ENCODE measurements at places on chromosomes 6 and 20.

DNA sequence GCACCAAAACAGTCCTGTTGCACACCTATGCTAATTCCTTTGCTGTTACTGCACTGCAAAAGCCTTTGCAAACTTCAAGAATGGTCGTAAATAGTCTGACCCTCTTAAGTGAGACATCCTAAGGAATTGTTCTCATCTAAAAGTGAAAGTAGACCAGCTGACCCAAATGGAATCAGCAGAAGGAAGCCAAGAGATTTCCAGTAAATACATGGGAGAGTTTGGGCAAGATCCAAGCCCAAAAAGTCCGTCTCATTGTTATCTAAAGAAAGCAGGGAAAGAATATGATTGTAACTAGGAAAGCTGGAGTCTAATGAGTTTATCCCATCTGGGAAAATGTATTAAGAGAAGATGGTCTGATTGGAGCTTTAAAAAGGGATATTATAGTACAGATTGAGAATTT is 43.0 kb upstream of the HIVEP1 start:
- no peak for DNase-seq

DNA sequence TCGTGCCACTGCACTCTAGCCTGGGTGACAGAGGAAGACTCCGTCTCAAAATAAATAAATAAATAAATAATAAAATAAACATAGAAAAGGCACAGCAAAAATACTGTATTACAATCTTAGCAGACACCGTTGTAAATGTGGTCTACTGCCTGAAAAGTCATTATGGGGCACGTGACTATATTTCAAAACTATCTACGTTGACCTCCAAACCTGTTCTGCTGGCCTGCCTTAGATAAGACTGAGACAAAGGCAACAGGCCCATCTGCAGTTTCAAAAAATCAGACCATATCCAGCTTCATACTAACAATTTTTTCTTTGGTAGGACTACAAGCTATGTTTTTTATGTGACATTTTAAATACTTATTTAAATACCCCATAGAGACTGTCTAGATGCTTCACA is 59.1 kb downstream of the AGPAT4 start:
- DNase-seq = no peak

DNA sequence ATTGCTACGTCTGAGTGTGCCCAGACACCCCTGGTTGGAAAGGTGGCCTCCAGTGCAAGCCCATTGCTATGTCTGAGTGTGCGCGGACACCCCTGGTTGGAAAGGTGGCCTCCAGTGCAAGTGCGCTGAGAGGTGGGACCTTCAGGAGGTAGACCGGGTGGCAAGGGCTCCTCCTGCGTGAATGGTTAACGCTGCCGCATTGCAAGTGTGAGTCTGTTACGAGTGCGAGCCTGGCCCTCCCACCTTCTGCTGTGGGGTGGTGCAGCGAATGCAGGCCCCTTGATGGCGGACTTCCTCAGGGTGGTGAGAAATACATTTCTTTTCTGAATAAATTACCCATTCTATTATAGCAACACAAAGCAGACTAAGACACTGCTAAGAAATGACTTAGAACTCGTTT is 208.8 kb downstream of the DLL1 start:
- DNase-seq = no peak

DNA sequence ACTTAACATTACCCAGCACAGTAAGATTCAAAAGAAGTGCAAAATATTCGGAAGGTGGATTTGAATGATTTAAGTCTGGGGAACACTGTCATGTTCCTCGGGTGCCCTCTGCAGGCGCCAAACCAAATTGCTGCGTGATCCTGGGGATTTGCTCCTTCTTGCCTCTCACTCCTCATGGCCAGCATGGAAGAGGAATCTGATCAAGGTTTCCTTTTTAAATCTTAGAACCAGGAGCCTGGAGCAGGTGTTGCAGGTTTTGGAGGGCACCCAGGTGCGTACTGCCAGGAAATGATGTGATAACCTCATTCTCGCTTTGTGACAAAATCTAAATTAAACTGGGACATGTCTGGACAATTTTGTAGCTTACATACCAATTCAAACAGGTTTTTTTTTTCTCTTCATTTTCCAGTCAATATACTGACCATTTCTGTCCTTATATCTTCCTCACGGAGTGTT is 8.1 kb upstream of the PFDN4 start:
- DNase-seq = peak; percentile 60

DNA sequence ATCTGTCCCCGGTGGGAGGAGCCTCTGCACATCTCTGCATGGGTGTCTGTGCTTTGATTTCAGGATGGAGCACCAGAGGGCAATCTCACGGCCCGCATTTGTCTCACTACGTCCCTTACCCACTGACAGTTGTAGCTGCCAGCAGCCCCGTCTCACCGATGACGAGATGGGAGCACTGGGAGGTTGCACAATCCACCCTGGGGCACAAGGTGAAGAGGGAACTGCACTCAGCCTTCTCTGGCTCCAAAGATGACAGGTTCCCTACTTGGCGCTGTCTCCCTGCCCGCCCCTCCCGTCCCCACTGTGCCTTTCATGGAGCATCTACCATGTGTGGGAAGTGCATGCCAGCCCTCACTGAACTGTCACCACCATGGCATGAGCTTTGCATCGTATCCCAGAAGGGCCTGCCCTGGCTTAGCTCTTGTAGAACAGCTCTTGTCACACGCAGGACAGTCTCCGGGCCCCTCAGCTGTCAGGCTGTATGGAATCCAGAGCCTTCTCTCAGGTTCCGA is 99.9 kb upstream of the PMEPA1 start:
- no peak for DNase-seq

- peak; percentile 56 for DNase-seq
Measured at GRCh38 chr6:4664117-4664626, 112.0 kb upstream of the CDYL start.

DNA sequence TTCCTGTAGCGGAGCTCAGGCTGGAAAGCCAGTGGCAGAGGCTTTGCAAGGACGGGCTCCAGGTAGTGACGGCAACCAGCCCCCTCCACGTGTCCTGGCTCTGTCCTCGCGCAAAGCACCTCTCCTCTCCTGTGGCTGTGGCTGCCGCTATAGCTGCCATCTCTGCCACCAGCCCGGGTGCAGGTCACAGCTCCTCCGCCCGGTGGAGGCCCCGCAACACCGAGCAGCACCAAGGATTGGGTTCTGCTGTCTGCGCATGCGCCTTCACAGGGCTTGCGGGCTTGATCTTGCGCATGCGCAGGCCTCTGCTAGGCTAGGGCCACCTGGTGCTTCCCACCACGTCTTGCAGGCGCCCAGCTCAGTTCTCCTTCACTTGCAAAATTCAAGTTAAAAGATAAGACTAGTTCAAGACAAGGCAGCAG is 625.4 kb downstream of the QKI start:
- no peak for DNase-seq

GRCh38 chr6:11445146-11445545 is 92.4 kb upstream of the TMEM170B start:
- DNase-seq = no peak

DNA sequence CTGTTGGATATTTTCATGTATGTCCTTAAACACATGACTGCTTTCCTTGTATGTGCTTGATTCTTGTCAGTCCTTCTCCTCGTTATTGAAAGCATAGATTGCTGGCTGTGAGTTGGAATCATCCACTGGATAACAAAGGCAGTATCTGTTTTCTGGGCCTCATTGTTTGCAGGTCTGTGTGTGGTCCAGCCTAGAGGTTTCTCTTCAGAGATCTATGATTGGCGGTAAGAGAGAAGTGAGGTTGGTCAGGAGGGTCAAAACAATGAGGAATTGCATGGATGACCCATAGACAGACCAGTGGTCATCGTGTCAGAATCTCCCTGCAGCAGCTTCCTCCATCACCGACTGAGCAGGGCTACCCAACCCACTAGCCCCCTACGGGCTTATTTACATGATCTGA is 915.0 kb downstream of the KIF16B start:
- peak; percentile 69 for DNase-seq

GRCh38 chr6:109526905-109527628 is 44.0 kb upstream of the ZBTB24 start:
- DNase-seq = peak; percentile 53

DNA sequence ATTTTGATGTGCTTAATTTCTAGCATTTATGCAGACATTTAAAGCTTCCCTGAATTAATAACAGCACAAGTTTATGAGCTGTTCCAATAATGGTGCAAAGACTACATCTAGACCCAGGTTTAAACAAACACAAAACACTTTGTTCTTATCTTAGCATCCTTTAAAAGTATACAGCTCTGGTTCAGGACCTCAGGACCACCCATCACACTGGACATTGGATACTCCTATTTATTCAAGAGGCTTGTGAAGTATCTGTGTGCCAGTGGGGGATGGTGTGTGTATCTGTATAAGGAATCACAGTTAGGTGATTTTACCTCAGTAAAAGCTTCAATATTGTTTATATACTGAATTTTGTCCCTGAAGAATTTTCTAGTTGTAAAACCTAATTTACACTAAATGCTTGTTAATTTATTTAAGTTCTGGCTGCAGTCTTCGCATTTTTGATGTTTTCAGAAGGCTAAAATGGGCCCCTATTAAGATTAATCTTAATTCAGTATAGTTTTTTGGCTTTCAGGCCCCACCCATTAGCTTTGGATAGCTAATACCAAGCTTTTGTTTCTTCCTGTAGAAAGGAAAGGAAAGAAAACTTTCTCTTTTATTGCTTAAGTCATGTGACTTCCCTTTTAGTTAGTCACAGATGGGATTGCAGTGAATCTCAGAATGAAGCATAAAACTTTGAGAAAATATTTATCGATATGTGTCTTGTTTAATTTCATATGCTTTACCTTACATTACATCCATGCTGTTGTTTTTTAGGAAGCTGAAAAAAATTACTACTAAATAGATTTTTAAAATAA is 13.1 kb downstream of the LIN28B start:
- DNase-seq = no peak

- DNase-seq = peak; percentile 19
Measured at GRCh38 chr6:99241905-99242534, 107.5 kb downstream of the FAXC start.

DNA sequence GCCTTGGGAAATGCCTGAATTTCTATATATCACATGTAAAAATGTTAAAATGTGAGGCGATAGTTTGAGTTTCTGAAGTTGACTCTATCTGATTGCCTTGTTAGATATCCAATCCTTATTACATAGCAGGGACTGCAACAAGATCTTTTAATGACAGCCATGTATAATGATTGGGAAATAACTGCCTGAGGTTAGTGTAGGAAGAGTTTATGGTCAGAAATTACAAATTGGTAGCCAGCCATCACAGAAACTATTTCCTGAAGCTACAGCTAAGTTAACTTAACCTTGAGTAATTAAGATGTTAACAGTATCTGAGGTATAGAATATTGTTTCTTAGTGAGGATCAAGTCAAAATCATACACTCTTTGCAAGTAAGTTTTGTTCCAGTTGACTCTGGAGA is 41.0 kb downstream of the AKIRIN2 start:
- no peak for DNase-seq

DNA sequence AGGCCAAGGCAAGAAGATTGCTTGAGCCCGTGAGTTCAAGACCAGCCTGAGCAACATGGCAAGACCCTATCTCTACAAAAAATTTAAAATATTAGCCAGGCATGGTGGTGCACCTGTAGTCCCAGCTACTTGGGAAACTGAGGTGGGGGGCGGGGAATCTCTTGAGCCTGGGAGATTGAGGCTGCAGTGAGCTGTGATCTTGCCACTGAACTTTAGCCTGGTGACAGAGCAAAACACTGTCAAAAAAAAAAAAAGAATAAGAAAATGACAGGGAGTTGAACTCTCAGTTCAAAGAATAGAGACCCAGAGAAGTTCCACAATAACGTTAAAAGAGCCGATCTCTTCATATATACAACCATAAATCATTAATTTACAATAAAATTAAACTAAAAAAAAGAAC is 24.8 kb upstream of the AMD1 start:
- no peak for DNase-seq

- DNase-seq = no peak
Measured at GRCh38 chr6:75306064-75306463, 21.5 kb upstream of the TMEM30A start.

- no peak for DNase-seq
Measured at GRCh38 chr6:89927791-89928550, 33.7 kb downstream of the GJA10 start.

DNA sequence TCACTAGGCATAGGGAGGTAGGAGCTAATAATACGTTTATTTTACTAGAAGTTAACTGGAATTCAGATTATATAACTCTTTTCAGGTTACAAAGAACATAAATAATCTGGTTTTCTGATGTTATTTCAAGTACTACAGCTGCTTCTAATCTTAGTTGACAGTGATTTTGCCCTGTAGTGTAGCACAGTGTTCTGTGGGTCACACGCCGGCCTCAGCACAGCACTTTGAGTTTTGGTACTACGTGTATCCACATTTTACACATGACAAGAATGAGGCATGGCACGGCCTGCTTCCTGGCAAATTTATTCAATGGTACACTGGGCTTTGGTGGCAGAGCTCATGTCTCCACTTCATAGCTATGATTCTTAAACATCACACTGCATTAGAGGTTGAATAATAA is 1.1 kb downstream of the HFE start:
- no peak for DNase-seq

DNA sequence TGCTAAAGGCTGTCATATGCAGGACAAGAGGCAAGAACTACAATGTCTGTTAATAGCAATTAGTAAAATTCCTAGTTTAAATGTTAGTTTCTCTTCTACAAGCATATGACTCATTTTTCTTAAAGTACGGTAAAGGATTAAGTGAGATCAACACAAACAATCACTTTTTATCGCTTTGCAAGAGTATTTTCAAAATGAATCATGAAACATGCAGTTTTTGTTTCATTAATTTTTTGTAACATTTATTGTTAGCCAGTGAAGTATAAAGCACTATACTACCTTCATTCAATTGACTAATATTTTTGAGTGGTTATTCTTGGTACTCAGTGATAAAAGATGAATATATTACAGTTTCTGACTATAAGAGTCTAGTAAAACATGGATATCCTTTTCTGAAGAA is 138.6 kb downstream of the AHI1 start:
- DNase-seq = no peak

DNA sequence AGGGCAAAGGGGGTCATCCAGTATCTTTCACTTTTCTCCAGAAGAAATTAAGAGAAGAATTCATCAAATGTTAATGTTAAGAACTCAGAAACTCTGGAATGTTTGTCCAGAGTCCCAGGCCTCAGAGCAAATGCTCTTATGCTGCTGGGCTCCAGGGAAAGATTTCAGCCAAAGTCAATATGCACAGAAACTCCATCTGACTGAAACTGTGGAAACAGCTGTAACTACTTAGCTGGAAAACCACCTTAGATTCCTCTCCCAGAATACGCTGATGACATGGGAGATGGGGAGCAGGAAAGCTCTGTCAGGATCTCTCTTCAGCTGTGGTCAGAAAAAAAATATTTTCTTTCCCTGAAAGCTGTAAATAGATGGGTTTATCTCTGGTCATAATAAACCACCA is 559.6 kb downstream of the RFPL4B start:
- no peak for DNase-seq

DNA sequence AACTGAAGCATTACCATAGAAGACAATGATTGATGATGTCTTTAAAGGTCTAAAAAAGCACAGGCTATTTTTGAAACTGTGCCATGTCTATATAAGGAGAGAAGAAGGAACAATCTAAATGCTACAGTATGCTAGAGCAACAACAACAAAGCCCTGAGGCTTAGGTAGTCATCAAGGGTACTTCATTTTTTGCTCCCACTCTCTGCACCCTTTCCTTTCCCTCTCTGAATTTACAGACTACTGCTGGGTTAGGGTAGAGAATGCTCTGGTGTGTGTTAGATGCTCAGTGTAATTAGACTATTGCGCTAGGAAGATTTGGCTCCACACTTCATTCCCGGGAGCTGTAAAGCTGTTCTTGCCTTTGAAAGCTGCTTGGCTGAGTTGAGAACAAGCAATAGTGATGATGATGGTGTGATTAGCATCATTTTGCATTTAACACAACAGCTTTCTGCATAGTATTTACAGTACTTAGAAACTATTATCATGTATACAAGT is 1262.5 kb upstream of the CITED2 start:
- DNase-seq = no peak

Measured in globus pallidus (tissue), 1 donor.